ENCODE measurements at places on chromosomes 5 and 9.

- DNase-seq = no peak
Observed at GRCh38 chr5:78573318-78573717, 75.3 kb downstream of the LHFPL2 start.

- no peak for DNase-seq
Observed at GRCh38 chr9:4042991-4043390, 256.9 kb downstream of the GLIS3 start.

GRCh38 chr5:125659316-125660023 is 763.7 kb upstream of the GRAMD2B start:
- DNase-seq = no peak

- no peak for DNase-seq
Observed at GRCh38 chr5:150137168-150137957, 18.3 kb downstream of the PDGFRB start.
